Activated T-cell treated with anti-CD3 and anti-CD28 coated beads, Interleukin-2, amount 50 U/mL, for 72 hours (primary cell): ENCODE measurements at places on chromosomes 1 and 21.
A peak's percentile ranks its signal among the peaks of the same experiment; 100 is the strongest.

DNA sequence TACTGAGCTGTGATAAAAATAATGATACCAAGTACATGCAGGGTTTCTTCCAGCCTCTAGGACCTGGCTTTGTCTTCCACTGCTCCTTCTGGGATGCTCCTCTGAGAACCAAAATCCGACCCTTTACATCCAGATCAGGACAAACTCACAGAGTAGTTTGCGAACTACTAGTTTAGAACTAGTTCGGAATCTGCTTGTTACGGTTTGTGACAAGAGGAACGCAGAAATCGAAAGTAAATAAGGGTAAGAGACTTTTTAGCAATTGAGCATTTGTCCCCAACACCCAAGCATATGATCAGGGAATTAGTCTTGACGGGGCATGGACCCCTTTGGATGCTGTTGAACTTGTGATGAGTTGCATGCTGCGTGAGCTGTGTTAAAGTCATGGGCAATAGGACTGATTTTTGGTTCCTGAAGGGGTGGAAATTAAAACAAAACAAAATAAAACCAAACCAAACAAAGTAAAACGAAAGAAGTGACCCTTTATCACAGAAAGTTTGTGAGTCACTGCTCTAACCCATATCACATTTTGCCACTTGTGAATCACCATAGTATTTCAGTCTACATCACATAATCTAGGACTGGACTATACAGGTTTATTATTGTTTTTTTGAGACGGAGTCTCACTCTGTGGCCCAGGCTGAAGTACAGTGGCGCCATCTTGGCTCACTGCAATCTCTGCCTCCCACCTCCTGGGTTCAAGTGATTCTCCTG lies 35.7 kb upstream of the ERRFI1 start:
- DNase-seq = no peak

- no peak for DNase-seq
Observed at GRCh38 chr1:229839800-229840199, 213.8 kb downstream of the URB2 start.

DNA sequence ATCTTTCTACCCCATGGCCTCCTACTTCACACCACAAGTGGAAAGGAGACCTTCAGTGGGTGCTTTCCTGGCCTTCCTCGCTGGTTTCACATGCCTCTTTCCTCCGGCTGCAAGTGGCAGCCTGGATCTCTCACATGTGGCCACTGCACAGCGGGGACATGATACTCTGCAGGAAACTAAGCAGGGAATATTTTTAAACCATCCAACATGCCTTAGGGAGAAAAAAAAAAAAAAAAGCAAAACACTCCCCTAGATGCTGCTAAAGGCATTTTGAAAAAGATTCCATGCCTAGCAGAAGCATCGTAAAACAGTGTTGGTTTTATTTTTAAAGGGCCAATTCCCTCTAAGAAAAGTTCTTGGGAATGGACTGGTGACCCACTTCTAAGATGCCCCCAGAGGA lies 12.2 kb upstream of the GJA5 start:
- no peak for DNase-seq

DNA sequence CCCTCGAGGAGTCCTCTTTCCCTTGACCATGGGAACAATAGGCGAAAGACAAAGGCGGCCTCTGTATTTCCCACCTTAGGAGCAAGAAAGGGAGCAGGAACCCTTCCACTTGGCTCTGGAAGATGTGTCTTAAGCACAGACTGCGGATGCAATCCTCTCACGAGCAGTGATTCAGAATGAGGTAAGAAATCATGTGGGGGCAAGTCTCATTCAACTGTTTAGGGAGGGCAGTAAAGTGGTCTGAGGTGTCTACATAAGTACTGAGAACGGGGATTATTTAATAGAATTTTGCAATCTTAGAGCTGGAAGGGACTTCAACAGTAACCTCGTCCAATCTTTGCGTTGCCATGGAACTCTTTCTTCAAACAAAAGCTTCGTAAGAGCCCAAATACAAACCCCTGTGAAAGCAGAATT lies 1.6 kb upstream of the DYRK3 start:
- no peak for DNase-seq

GRCh38 chr1:40717065-40717464 lies 25.6 kb downstream of the NFYC start:
- DNase-seq = no peak

DNA sequence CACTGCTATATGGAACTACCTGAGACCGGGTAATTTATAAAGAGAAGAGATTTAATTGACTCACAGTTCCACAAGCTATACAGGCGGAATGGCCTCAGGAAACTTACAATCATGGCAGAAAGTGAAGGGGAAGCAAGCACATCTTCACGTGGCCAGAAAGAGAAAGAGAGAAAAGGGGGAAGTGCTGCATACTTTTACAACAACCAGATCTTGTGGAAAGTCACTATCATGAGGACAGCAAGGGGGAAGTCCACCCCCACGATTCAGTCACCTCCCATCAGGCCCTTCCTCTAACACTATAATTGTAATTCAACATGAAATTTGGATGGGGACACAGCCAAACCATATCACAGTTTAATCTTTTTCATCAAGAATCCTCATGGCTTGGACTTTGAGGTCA lies 339.2 kb upstream of the AJAP1 start:
- DNase-seq = no peak

- no peak for DNase-seq
Observed at GRCh38 chr1:18639368-18640055, 8.9 kb downstream of the PAX7 start.

DNA sequence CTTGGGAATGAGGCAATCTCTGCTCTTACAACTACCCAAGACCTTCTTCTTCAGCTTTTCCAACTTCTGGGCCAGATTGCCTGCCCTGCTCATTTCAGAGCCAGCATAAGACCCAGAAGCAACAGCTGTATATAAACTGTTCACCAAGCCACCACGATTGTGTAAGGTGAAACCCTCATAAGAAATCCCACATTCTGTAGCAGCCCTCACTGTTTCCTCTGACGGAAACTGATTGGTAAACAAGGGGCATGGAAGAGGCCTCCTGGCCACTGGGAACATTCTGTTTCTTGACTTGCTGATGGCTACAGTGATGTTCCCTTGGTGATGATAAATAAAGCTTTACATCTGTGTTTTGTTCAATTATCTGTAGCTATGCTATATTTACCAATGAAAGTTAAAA lies 39.7 kb upstream of the EXO1 start:
- DNase-seq = no peak

- no peak for DNase-seq
Observed at GRCh38 chr1:99680270-99680669, 34.4 kb downstream of the PALMD start.

DNA sequence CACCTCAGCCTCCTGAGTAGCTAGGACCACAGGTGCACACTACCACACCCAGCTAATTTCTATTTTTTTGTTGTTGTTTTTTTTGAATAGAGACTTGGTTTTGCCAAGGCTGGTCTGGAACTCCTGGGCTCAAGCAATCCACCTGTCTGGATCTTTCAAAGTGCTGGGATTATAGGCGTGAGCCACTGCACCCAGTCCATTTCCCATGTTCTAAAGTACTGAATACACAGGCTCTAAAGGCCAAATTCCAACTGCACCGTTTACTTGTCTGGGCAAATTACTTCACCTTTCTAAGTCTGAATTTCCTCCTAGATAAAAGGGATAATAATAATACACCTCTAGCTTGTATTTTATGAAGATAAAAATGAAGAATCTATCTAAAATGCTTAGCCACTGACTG lies 39.6 kb downstream of the FRRS1 start:
- no peak for DNase-seq

DNA sequence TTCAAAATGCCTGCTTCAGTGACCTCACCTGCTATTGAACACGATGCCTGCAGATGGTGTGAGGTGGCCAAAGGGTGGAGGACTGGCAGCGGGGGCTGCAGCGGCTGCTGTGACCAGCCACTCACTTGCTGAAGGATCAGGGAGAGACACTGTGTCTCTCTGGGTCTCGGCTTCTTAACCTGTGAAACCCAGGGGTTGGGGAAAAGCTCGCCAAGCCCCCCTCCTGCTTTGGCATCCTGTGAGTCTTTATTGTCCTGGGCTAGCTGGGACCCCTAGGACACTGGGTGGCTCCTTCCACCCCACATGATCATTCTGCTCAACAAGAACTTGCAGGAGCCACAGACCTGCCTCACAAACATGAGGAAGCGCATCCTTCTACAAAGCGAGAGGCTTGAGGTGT lies 112.8 kb downstream of the SIM2 start:
- DNase-seq = no peak

GRCh38 chr1:224583774-224584173 lies 32.3 kb upstream of the CNIH3 start:
- no peak for DNase-seq

- no peak for DNase-seq
Observed at GRCh38 chr1:201877877-201878401, 10.8 kb upstream of the SHISA4 start.

GRCh38 chr1:244151537-244151936 lies 100.5 kb downstream of the ZBTB18 start:
- no peak for DNase-seq

DNA sequence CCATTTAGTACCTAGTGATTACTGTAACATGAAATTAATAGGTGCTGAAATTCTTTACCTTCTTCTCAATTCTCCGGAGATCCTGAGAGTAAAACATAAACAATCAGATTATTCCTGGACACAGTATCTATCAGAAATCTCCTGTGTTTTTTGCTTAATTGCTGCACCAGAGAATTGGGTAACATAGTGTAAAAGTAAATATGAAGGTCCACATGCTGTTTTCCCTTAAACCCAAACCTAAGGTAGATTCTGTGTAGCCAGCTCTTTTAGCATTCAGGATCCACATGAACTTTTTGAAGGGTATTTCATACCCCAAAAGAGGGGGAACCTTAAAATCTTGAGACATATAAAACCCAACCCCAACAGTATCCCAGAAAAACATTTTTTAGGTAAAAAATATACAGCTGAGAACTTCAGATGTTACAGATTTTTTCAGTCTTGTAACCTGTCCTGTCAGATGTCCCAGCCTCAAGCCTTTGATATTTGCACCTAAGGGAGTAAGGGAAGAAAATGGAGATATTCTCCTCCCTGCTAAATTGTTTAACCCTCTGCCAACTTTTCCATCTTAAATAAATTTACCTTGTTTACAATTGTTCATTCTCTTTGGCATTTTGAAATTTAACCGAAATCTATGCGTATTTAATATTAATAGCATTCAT lies 11.2 kb downstream of the ODR4 start:
- no peak for DNase-seq

- no peak for DNase-seq
Observed at GRCh38 chr1:211724687-211725196, 49.3 kb upstream of the NEK2 start.

DNA sequence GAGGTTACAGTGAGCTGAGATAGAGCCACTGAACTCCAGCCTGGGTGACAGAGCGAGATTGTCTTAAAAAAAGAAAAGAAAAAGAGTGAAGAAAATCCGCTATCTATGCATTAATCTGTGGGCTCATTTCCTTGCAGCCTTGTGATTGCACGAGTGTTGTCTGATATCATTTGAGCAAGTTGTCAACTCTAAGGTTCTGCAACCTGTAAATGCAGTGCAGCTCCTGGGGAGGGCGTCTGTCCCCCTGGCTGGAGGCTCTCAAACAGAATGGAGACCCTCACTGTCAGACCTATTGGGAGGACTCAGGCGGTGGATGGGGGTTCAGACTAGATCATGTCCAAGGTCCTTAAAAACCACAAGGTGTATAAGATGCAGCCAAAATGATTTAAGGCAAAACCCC lies 6.2 kb downstream of the CORT start:
- DNase-seq = no peak

GRCh38 chr1:98299313-98299712 lies 362.2 kb upstream of the SNX7 start:
- no peak for DNase-seq

GRCh38 chr1:53419034-53419433 lies 40.2 kb upstream of the DMRTB1 start:
- DNase-seq = no peak

DNA sequence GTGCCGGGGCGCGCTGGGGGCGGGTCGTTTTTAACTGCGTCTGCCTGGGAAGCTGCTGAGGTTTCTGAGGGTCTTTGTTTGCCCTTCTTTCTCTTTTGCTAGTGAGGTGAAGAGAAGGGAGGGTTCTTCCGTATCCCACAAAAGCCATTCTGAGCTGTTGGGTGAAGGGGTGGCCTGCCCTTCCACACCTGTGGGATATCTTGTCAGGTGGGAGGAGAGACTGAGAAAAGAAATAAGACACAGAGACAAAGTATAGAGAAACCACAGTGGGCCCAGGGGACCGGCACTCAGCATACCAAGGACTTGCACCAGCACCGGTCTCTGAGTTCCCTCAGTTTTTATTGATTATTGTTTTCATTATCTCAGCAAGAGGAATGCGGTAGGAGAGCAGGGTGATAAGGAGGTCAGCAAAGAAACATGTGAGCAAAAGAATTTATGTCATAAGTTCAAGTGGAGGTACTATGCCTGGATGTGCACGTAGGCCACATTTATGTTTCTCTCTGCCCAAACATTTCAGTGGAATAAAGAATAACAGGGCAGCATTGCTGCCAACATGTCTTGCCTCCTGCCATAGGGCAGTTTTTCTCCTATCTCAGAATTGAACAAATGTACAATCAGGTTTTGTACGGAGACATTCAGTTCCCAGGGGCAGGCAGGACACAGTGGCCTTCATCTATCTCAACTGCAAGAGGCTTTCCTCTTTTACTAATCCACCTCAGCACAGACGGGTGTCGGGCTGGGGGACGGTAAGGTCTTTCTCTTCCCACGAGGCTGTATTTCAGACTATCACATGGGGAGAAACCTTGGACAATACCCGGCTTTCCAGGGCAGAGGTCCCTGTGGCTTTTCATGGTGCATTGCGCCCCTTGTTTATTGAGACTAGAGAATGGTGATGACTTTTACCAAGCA lies 972 bp downstream of the PGBD2 start:
- DNase-seq = no peak

DNA sequence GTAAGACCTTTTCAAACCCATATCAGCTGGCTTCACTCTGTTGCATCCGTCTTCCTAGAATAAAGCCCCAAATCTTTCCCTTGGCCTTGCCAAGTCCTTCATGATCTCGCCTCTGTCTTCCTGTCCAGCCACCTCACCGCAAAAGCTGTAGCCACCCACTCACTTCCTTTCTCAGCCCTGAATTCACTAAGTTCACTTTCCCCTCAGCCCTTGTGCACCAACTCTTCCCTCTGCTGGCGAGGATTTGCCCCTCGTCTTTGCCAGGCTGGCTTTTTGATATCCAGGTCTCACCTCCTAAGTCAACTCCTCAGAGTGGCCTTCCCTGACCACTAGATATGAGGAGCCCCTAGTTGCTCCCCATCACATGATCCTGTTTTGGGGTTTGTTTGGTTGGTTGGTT lies 3.9 kb upstream of the COL16A1 start:
- peak; percentile 25 for DNase-seq

DNA sequence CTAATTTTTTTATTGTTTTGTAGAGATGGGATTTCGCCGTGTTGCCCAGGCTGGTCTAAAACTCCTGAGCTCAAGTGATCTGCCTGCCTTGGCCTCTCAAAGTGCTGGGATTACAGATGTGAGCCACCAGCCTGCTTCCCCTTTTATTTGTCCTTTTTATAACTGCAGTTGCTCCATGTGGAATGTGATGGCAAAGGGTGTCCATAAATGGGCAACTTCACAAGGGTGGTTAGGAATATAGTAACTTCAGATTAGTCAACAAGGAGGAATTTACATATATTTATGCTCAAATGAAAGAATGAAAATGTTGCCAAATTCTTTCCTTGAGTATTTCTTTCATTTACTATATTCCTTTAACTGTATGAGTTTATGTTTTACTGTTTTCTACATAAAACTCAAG lies 182.9 kb downstream of the BACH1 start:
- no peak for DNase-seq
